ENCODE measurements at places on chromosomes 12 and 14.

DNA sequence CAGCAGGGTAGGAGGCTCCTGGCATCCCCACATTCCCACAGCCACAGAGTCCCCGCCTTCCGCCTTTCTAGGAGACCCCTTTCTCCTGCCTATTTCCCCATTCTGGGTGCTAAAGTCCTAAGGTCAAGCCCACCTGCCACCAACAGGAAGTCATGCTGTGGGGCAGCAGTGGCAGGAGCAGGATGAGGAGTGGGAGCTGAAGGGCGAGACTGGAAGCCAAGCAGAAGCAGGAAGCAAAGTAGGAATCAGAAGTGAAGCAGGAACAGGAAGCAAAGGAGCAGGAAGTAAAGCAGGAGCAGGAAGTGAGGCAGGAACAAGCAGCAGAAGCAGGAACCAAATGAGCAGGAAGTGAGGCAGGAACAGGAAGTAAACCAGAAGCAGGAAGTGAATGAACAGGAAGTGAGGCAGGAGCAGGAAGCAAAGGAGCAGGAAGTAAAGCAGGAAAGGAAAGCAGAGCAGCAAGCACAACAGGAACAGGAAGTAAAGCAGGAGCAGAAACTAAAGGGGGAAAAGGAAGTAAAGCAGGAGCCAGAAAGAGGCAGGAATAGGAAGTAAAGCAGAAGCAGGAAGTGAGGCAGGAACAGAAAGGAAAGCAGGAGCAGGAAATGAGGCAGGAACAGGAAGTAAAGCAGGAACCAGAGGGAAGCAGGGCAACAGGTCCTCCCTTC lies 38.3 kb upstream of the RIMBP2 start:
- no peak for DNase-seq

- DNase-seq = no peak
Observed at GRCh38 chr12:67410667-67411067, 141.5 kb downstream of the CAND1 start.

GRCh38 chr12:81325086-81325485 lies 247.2 kb downstream of the ACSS3 start:
- no peak for DNase-seq

- DNase-seq = no peak
Observed at GRCh38 chr12:132633901-132634300, 15.3 kb downstream of the P2RX2 start.

DNA sequence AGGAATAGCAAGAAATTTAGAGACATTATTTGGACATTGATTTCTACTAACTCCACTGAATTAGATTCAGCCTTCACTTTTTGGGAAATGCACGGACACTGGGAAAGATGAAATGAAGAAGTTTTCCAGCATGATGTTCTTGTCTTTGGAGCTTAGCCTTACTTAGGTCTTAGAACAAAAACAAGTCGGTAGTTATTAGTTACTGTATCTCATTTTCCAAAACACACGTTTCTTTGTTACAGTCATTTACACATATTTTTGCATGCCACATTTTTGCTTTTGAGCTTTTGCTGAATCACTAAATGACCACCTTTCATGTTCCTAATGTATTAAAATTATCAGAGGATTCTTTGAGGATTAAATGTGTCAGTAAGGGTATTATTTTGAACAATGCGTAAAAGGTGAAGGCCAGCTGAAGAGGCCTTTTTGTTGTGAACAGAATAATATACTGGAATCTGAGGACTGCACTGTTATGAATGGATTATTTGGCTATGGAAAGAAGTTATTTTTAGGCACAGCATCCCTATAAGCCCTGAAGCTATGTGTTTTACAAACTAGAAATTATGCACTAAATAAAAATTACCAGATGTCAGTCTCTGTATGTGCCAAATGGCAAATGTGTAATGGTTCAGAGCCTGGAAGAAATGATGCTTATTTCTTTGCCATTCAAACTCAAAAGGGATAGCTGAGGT lies 138.2 kb downstream of the SRGAP1 start:
- no peak for DNase-seq

DNA sequence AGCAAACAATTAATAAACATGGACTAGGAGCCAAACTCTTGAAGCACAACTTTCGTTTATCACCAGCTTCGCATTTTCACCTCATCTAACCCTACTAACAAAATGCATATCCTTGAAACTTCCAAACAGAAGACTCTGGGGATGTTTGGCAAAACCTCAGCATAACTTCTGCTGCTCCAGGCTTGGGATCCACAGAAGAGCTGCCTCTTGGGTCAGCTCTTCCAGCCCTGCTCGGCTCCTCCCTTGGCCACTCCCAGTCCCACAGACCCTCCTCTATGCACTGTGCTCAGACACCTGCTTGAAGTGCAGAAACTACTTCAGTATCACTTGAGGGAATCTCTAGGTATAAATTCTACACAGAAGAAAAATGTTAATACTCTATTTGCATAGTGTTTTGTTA lies 110.0 kb upstream of the AMIGO2 start:
- DNase-seq = no peak

DNA sequence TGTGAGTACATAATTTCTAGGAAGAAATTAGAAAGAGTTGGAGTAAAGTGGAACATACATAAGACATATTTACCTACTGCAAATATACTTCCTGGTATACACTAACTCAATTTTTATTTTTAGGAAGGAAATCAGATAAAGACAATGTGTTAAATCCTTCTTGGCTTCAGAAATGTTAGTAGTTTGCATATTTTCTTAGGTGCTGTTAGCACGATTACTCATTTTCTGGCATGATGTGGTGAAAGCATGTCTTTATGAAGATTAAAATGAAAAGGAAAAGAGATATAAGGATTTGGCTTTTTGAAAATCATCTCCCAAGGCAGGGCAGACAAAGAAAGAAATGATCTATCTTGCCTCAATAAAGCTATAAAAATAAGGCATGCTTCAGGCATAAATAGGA lies 287.6 kb upstream of the E2F7 start:
- no peak for DNase-seq

GRCh38 chr12:111462210-111462769 lies 56.6 kb downstream of the SH2B3 start:
- DNase-seq = no peak

GRCh38 chr14:61192989-61193388 lies 88.1 kb downstream of the TMEM30B start:
- no peak for DNase-seq

DNA sequence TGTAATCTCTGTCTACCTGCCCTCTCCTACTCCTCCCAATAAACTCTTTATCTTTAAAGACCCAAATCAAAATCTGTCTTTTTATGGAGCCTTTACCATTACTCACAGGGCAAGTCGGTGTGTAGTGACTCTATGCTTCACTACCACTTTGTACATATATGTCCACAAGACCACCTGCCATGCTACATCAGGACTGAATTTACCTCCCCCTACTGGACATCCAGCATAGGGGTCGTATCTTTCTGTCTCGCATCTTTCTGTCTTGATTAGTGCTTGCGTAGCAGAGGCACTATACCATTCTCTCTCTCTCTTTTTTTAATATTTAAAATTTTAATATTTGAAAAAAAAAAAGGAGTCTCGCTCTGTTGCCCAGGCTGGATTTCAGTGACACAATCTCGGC lies 587.5 kb downstream of the SOX5 start:
- no peak for DNase-seq

DNA sequence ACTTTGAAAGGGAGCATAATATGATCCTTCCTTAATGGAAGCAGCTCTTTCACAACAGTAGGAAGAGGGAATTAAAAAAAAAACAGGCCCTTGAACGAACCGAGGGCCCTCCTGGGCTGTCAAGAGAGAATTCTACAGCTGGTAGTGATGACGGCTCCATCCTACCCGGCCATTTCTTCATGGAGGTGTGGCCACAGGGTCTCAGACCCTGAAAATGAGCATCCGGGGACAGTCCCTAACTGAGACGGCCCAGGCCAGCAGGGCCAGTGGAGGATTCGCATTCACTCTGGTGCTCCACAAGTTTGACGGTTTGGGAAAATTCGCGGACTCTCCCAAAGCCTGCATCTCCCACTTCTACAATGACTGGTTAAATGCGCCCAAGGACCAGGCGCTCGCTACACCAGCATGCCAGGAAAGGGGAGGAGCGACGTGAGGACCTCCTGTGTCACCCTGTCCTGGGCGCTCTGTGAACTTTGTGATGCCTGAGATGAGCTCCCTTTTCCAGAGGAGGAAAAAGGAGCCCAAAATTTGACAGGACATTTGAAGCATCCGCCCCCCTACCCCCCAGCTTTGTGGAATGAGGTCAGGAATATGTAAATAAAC lies 66.8 kb downstream of the BCL11B start:
- no peak for DNase-seq

Data from Caki2 (cell line).